ENCODE measurements at places on chromosomes 4 and X.

DNA sequence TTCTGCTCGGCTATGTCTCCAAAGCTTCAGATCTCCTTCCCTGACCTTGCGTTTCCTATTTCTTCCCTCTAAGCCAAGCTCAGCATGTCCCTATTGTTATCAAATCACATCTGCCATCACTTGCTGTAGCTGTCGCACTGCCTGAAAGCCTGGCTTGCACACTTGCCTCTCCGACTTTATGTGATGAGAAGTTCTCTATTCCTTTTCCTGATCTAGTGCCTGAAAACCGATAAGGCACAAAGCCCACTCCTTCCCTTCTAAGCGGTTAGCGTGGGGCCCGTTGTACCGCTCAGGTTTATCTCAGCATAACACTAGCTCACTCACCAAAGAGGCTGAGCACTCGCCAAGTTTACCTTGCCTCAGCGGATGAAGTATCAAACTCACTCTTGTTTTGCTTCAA is 816 bp downstream of the NMU start:
- no peak for DNase-seq

GRCh38 chr4:122083989-122084388 is 68.1 kb upstream of the BLTP1 start:
- no peak for DNase-seq

DNA sequence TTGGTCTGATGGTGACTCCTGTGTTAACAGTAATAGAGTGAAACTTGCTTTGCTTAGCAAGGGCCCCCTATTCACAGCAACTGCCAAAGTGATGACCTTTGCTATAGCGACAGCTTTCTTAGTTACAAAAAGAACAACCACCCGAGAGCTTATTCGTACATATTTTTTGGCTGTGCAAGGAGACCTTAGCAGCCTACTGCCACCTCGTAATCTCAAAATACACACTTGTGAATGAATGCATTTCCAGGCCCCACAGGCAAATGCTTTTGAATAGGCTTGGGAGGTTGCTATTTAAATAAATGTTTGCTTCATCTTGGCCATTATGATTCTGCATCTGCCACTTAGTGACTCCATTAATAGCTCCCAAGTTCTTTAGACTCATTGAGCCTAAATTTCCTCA is 47.4 kb downstream of the CCDC149 start:
- no peak for DNase-seq

DNA sequence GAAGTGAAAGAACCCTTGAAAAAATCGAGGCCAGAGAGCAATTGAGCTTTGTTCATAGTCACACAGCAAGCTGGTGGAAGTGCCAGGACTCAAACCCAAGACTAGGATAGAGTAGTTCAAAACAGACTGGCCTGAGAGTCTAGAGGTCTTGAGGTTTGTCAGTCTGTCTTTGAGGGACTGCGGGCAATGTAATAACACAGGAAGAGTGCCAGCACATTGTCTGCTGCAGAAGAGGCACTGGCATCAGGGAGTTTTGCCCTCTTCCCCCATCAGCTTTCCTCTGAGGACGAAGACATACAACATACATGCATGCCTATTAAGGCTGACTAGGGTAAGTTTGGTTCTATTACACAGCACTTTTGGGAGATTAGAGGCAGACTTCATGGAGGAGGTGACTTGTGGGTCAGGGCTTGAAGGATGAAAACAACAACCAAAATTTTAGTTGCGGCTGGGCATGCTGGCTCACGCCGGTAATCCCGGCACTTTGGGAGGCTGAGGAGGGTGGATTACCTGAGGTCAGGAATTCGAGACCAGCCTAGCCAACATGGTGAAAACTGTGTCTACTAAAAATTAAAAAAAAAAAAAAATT is 64.1 kb upstream of the LAS1L start:
- no peak for DNase-seq

- DNase-seq = no peak
Observed at GRCh38 chr4:5572114-5572513, 136.2 kb downstream of the EVC2 start.

- DNase-seq = no peak
Observed at GRCh38 chr4:119113033-119113655, 22.5 kb upstream of the MYOZ2 start.

- no peak for DNase-seq
Observed at GRCh38 chrX:34749896-34750295, 92.8 kb upstream of the TMEM47 start.

DNA sequence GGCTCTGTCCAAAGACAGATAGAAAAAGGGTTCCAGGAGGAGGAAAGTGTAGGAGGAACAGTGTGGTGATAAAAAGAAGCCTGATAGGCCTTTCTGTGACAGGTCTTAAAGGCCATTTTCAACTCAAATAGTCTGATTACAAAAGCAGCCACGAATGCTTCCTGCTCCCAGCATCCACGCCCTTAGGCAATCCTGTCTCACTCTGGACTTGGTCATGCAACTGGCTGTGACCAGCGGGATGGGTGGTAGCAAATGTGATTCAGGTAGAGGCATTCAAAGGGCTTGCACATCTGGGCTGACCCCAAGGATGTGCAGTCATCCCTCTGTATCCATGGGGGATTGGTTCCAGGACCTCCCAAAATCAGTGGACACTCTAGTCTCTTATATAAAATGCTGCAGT is 14.4 kb upstream of the SEPSECS start:
- DNase-seq = no peak

- no peak for DNase-seq
Observed at GRCh38 chr4:111798840-111799239, 346.4 kb upstream of the FAM241A start.

DNA sequence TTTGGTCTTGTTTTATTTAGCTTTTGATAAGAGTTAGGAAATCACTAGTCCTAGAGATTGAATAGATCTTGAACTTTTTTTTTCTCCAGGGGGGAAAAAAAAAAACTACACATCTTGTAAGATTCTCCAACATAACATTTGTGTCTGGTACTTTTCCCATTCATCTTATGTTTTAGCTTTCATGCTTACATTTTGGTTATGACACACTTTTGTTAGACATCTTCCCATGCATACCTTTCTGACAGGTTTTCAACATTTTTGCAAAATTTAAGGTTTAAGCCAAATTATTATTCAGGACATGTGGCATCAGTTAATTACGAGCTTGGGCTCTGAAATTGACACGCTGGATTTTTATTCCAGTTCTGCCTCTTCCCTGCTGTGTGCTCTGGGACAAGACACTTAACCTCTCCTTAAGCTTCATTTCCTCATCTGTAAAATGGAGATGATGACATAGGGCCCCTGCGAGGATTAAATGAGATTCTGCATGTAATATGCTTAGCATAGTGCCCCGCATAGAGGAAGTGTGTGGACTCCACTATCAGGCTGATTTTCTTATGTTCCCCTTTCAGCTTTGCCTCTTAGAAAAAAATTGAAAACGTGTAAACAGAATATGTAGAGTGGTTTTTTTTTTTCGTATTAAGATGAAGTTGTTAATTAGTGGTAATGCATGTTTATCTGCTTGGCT is 5.3 kb downstream of the KIT start:
- DNase-seq = no peak

GRCh38 chrX:18884916-18885315 is 99.0 kb downstream of the PHKA2 start:
- no peak for DNase-seq

DNA sequence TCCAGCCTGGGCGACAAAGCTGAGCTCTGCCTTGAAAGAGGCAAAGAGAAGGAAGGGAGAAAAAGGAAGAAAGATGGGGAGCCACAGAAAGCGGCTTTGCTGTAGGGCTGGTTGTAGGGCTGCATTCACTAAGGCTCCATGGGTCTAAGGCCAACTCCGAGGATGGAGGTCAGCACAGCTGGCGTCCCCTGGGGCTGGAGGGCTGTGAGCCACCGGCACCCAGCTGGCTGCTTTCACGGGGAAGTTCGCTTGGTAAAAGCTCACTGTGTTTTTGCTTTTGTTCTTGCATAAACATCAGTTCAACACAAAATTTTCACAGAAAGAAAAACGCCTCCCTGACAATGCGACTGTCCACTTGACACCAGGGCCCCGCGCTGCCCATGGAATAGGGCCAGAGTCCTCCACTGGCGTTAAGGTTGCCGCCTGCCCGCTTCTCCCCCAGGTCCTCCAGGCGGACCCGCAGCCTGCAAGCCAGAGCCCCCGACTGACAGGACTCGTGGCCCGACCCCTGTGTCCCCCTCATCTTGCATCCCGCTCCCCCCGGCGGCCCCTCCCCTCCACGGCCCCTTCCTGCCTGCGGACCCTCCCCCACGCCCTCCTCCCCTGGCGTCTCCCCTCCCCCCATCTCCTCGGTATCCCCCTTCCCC is 1.1 kb downstream of the RNF212 start:
- DNase-seq = no peak

DNA sequence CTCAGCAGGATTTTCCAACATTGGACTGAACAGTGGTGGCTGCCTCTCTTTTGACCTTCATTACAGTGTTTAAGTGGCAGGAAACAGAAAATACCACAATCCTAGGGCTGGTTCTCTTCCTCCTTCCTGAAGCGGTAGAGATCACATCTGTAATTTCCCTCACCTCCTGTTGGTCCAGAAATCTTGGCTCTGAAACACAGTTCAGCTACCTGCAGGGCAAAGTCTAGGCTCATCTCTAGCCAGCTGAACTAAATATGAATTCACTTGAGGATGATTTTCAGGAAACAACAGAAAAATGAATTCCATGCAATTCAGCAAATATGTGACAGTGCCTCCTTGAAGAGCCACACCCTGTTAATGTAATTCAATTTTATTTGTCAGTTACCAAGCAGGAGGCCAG is 531.9 kb downstream of the INPP4B start:
- DNase-seq = no peak

- DNase-seq = no peak
Observed at GRCh38 chr4:152898606-152899005, 37.5 kb upstream of the FHDC1 start.

DNA sequence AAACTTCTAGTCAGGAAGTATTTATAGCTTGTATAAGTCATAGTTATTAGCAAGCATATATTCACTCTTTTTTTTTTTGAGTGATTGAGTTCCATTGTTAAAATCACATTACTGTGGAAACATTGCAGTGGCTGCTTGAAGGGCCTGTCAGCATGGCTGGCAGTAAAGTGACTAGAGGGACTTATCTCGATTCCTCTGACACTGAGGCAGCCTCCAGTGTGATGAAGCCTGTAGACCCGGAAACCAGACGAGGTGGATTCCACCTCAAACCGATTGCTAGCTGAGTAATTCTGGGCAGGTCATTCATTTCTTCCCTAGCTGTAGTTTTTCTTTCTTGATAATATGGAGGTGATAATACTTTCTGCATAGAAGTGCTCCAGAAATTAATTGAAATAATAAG is 4.7 kb downstream of the FAM149A start:
- no peak for DNase-seq

- no peak for DNase-seq
Observed at GRCh38 chrX:84415140-84415539, 87.1 kb downstream of the HDX start.

DNA sequence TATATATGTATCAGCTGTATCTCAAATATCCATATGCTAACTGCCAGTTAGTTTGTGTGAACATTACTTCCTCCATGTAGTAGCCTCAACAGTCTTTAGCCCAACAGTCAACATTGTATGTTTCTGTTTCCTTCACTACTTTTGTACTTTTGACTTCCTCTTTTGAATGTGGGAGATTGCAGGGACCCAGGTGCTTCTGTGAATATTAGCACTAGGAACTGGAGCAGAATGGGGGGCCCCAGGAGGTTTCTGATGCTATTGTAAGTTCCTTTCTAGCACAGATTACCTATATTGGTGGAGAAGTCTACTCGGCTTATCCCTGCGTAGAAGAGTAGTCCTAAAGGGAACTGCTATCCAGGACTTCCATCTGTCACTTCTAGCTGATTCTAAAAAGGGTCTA is 2.3 kb downstream of the PLAC8 start:
- DNase-seq = no peak

GRCh38 chr4:138236037-138236436 is 6.1 kb downstream of the SLC7A11 start:
- no peak for DNase-seq

- no peak for DNase-seq
Observed at GRCh38 chrX:128975745-128976144, 547.5 kb downstream of the SMARCA1 start.

GRCh38 chr4:185145572-185145971 is 2.5 kb downstream of the SLC25A4 start:
- no peak for DNase-seq

- DNase-seq = no peak
Observed at GRCh38 chrX:103754401-103754800, 22.2 kb upstream of the PLP1 start.
